ENCODE measurements at places on chromosomes 5 and 9.

DNA sequence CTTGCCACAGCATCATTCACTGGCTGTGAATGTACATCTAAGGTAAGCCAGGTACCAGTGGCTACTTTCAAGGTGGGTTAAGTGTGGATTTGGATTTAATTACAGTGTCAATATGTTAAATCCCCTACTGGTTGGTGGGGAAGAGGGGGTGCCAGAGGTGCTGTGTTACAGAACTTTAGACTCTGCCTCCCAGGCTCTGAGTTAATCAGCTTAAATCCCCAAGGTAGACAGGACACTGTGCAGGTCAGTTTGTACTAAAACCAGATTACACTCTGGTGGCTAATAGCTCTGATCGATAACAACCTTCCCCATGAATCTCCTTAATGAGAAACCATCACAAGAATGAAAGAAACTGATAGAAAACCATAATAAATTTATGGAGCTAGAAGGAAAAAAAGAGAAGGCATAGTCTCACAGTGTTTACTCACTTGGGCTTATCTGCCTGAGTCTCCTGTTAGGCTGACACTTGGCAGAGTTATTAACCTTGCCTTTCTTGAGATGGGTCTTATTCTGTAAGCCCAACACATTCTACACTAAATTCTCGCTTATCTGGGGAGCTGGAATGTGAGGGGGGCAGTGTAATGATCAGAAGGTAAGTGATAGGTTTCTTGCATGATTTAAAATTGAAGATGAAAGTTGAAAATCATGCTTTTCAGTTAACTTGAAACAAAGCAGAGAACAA is 106.8 kb downstream of the LMNB1 start:
- H3K27ac ChIP-seq = no peak overlapping the region
- DNase-seq = no peak
- H3K4me1 ChIP-seq = no peaks in the 10 kb centered on the region

DNA sequence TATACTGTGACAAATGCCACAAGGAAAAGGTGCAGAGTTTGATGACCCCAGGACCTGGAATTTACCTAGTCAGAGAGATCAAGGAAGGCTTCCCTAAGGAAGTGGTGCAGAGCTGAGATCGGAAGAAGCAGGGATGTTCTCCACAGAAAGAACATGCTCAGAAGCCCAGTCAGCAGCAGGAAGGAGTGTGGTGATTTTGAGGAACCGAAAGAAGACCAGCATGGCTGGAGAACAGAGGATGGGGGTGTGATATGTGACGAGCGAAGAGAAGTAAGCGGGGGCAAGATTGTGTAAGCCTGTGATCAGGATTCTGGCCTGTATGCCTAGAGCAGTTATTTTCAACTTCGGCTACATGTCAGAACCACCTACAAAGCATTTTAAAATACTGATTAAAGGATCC is 18.7 kb upstream of the PIK3R1 start:
- no peaks in the 10 kb centered on the region for H3K27me3 ChIP-seq
- H3K36me3 ChIP-seq = no peaks in the 10 kb centered on the region
- no peak overlapping the region for H3K27ac ChIP-seq
- no peak overlapping the region for H3K4me3 ChIP-seq

DNA sequence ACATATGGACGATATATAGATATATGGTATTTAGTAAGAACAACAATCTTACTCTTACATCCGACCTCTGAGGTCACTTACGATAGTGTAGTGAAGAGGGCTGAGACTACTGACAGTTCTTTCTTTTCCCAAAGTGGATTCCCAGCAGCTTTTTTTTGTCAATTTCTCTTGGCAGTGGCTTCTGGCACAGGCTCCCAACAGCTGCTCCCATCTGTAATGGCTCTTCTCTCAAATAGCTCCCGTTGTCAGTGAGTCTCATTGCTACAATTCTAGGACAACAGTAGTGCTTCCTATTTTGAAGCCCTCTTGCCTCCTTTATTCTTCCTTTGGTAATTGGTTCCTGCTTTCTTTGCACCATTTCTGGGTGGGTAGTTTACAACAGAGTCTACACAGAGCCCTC is 68.4 kb downstream of the SLC25A46 start:
- no peak for DNase-seq
- H3K27ac ChIP-seq = no peak overlapping the region
- H3K36me3 ChIP-seq = no peaks in the 10 kb centered on the region
- H3K4me1 ChIP-seq = no peaks in the 10 kb centered on the region
- H3K4me3 ChIP-seq = no peak overlapping the region
- H3K27me3 ChIP-seq = no peaks in the 10 kb centered on the region

GRCh38 chr5:38712391-38712790 is 133.4 kb upstream of the OSMR start:
- H3K27me3 ChIP-seq = no peaks in the 10 kb centered on the region
- H3K36me3 ChIP-seq = no peaks in the 10 kb centered on the region
- H3K27ac ChIP-seq = no peak overlapping the region

DNA sequence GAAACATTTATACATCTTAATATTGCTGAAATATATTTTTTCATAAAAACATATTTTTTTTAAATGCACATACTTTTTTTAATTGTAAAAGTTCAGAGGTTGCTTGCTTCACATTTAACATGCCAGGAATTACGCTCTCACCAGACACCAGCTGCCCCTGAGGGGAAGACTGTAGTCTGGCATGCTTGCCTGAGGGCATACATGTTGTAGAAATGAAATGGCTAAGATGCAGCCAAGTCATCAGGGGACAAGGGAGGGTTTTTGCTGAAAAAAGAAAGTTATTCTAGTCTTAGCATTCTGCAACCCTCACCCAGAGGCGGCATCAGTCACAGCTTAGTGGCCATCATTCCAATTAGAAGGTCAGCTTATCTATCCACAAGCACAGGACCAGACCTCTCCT is 426.7 kb upstream of the FTMT start:
- no peak for DNase-seq
- no peak overlapping the region for H3K27ac ChIP-seq
- no peaks in the 10 kb centered on the region for H3K36me3 ChIP-seq
- H3K4me1 ChIP-seq = no peaks in the 10 kb centered on the region
- no peak overlapping the region for H3K4me3 ChIP-seq

DNA sequence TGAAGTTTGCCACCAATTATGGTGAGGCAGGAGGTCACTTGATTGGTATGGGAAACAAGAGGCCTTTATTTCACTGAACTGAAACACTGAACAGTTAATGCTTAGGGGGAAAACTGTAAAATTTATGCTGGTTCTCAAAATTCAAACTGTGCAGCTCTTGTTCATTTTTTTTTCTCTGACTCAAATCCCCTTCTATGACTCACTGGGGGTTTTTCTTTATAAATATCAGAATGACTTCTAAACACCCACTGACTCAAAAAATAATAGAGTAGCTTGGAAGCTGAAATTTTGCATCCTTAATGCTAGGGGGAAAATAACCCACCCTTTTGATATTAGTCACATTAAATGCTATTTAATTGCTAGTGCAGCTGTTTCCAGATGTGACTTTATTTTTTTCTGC is 24.1 kb upstream of the OTP start:
- H3K4me3 ChIP-seq = no peak overlapping the region
- H3K27ac ChIP-seq = no peak overlapping the region
- no peaks in the 10 kb centered on the region for H3K27me3 ChIP-seq
- H3K36me3 ChIP-seq = no peaks in the 10 kb centered on the region

- H3K4me3 ChIP-seq = no peak overlapping the region
- H3K27me3 ChIP-seq = no peaks in the 10 kb centered on the region
- H3K27ac ChIP-seq = no peak overlapping the region
- no peaks in the 10 kb centered on the region for H3K4me1 ChIP-seq
Observed at GRCh38 chr9:134291961-134292871, 34.0 kb upstream of the RXRA start.

DNA sequence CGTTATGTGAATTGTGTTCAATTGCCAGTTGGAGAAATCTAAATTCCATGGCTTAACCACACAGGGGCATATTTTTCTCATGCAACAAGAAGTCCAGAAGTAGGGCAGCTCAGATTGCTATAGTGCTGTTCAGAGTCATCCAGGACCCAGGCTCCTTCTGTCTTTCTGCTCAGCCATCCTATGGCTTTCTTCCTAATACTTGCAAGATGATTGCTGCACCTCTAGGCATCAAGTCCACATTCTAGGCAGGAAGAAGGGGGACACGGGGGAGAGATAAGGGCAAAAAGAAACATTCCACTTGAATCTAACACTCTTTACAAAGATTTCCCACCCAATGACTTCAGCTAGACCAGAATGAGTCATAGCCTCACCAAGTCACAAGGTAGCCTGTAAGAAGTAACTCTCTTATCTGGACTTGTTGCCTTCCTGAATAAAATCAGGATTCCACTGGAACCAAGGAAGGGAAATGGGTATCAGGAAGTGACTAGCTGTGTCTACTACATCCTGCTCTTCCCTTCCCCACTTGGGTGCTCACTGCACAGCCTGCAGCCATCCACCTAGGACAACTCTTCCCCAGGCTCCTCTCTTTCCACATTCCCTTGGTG is 5.3 kb downstream of the ERAP2 start:
- H3K36me3 ChIP-seq = peaks cover 26% of the 10 kb centered on the region
- peak overlapping the region; percentile 59 for H3K27ac ChIP-seq
- peak overlapping the region; percentile 51 for H3K4me3 ChIP-seq
- H3K4me1 ChIP-seq = peaks cover 47% of the 10 kb centered on the region
- H3K27me3 ChIP-seq = no peaks in the 10 kb centered on the region
- DNase-seq = no peak

DNA sequence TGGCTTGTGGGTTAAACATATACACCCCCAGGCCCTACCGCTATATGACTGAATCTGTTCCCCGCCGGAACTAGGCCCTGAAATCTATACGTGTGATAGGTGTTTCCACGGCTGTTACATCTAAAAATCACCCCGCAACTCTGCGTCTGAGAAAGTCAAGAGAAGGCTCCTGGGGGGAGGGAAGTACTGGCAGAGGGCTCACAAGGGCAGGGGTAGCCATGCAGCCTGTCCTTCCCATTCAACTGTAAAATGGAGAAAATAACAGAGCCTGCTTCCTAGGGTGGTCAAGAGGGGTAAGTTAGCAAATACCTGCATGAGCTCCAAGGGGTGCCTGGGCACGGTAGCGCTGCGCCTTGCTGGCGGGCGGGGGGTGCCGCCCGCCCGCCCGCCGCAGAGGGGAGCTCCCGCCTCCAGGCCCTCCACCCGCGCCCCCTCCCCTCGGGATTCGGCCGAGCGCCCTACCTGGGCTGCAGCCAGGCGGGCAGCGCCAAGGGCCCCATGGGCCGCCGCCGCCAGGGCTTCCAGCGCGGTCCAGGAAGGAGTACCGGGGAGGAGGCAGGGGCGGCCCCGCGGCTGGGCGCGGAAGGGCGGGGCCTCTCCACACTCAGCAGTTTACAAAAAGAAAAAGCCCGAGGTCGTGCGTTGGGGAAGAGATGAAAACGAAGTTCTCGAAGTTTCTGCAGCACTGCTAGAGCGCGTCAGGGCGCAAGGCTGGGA is at the start of gene HACD4:
Gene HACD4 (minus strand): TSS at position 550 of the 717 bp plus-strand sequence. CDS start 50 bp downstream, at position 500.
- peak within 1 kb of the TSS; percentile 81 for H3K4me3 ChIP-seq
- DNase-seq = peak; percentile 27
- no peaks in the 10 kb centered on the region for H3K36me3 ChIP-seq
- peaks cover 5% of the 10 kb centered on the region for H3K4me1 ChIP-seq
- no peaks in the 10 kb centered on the region for H3K27me3 ChIP-seq
- peak within 1 kb of the TSS; percentile 62 for H3K27ac ChIP-seq

DNA sequence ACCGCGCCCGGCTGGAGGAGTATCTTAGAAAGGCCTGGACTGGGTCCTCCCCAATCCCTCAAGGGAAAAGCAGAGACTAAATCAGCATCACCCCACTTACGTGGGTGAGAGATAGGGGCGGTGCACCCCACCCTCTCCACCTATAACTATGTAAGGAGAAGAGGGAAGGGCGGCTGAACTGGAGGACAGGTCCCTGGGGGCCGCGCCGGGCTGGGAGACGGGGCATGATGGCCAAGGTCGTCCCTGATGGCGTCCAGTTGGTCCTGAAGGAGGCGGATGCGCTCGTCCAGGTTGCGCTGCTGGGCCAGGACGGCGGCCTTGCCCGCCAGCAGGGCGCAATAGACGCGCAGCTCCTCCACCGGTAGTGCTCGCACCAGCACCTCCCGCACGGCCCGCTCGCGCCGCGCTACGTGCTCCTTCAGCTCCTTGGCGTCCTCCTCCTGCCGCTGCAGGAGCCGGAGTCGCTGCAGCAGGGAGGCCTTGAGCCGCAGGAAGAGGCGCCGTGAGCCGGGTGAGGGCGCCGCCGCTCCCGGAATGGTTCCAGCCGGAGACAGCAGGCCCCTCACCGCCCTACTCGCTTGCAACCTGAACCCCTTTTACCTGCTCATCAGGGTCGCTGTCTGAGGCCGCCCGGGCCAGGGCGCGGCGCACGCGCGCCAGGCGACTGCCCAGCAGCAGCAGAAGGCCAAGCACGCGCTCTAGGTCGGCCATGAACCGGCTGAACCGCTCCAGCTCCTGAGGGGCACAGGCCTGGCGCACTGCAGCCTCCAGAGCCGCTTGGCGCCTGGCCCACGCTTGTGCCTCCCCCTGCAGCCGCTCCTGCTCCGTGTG is 7.6 kb downstream of the SHROOM1 start:
- no peak for DNase-seq
- no peak overlapping the region for H3K27ac ChIP-seq
- H3K36me3 ChIP-seq = no peaks in the 10 kb centered on the region

DNA sequence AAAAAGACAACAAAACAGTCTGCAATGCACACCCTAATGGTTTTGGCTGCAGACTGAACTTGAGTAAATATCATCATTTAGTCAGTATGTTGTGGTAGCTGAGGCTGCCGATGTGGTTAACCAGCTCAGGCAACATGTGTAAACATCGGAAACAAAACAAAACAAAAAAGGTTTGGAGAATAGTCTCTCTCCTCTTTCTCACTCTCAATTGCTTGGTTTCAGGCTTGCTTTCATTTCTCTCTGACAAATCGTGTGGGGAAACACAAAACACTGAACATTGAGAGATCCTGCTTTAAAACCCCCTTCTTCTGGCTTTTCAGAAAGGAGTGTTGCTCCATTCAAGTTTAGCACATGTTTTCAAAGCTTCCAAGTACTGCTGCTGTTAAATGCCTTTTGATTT is 453.3 kb downstream of the BNC2 start:
- H3K27me3 ChIP-seq = no peaks in the 10 kb centered on the region
- H3K36me3 ChIP-seq = no peaks in the 10 kb centered on the region
- peak; percentile 45 for DNase-seq
- H3K4me1 ChIP-seq = no peaks in the 10 kb centered on the region
- H3K27ac ChIP-seq = no peak overlapping the region
- H3K4me3 ChIP-seq = no peak overlapping the region

DNA sequence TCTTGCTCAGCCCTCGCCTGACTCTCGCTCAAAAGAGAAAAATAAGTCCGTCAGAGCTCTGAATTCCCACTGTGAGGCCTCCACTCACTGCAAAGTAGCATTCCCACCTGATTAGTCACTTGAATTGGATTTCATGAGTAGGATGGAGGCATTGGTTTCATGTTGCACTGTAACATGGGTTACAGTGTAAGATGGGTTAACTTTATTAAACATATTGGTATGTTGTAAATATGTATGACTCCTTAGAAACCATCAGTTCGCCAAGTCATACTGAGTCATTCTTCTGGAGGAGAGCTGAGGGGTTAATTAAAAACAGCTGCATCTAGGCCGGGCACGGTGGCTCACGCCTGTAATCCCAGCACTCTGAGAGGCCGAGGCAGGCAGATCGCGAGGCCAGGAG is 93.8 kb upstream of the BNC2 start:
- H3K27ac ChIP-seq = no peak overlapping the region
- DNase-seq = no peak
- H3K36me3 ChIP-seq = no peaks in the 10 kb centered on the region
- no peak overlapping the region for H3K4me3 ChIP-seq
- no peaks in the 10 kb centered on the region for H3K4me1 ChIP-seq

GRCh38 chr5:65022932-65023331 is 254.2 kb downstream of the CWC27 start:
- no peaks in the 10 kb centered on the region for H3K27me3 ChIP-seq
- H3K36me3 ChIP-seq = no peaks in the 10 kb centered on the region
- no peak for DNase-seq

GRCh38 chr5:164472165-164472564 is 966.7 kb downstream of the MAT2B start:
- H3K27ac ChIP-seq = no peak overlapping the region
- H3K4me1 ChIP-seq = no peaks in the 10 kb centered on the region
- H3K27me3 ChIP-seq = no peaks in the 10 kb centered on the region
- no peak overlapping the region for H3K4me3 ChIP-seq
- no peaks in the 10 kb centered on the region for H3K36me3 ChIP-seq
